Endothelial cell of umbilical vein (primary cell): ENCODE measurements at places on chromosomes 6 and 20. TPM values are rescaled to one million over a fixed set of nuclear protein-coding genes. Genes with fewer than 3 reads are reported as not detected.

SLC26A8 gene
- 0.01 and 0.08 TPM in 2 replicates for polyA plus RNA-seq

DNA sequence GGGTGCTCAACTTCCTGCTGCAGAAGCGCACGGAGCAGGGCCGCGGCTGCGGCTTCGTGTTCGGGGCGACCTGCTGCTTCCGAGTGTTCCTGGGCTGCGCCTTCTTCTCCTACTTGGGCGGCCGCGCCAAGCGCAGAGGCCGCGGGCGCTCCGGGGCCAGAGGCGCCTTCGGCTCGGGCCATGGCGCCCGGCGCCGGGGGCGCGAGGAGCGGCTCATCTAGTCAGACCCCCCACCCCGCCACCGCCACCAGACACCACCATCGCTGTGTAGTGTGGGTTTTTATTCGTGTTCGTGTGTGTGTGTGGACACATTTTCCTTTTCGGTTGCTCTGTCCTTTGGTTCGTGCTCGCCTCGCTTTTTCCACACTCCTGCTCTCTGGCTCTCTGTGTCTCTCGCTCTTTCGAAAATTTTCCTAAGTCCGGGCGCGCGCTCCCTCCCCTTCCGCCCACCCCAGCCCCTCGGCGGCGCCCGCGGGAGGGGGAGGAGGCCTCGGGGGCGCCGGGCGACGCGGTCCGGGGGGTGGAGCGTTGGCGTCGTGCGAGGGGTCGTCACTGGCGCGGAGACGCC, 38.1 kb downstream of the GNAS start:
- peak; percentile 87 for DNase-seq

GRCh38 chr20:3981132-3981452, 34.3 kb downstream of the RNF24 start:
- DNase-seq, result peak; percentile 10

DNA sequence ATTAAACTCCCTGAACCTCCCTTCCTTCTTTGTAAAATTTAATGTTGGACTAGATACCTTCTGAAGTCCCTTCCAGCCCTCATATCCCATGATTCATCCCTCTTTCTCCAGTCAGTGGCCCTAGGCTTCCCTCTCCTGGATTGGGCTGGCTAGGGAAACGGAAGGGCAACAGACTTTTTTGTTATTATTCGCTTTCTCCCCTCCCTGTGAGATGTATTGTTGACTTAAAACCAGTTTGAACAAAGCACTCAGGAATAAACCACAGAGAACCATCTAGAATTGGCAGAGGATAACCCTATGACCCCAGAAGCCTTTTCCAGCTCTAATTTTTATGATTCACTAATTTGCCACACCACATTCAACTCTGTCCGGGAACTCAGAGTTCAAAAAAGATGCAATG, 239.7 kb upstream of the SUPT3H start:
- peak; percentile 6 for DNase-seq

ENPP5 gene
- not detected in 2 replicates for polyA plus RNA-seq

MYT1 gene
- polyA plus RNA-seq, result not detected in 2 replicates

- no peak for DNase-seq
These were observed 262.5 kb downstream of the BTBD3 start for GRCh38 chr20:12180107-12180661.

- peak; percentile 99 for DNase-seq
These were observed 11.5 kb downstream of the PMEPA1 start for GRCh38 chr20:57698116-57698866.

HLA-A gene
- 822 and 905 TPM in 2 replicates for polyA plus RNA-seq
